Naive thymus-derived CD4-positive, alpha-beta T cell (primary cell): ENCODE measurements at places on chromosomes 2 and 18. TPM values are rescaled to one million over a fixed set of nuclear protein-coding genes. Genes with fewer than 3 reads are reported as not detected.

DNA sequence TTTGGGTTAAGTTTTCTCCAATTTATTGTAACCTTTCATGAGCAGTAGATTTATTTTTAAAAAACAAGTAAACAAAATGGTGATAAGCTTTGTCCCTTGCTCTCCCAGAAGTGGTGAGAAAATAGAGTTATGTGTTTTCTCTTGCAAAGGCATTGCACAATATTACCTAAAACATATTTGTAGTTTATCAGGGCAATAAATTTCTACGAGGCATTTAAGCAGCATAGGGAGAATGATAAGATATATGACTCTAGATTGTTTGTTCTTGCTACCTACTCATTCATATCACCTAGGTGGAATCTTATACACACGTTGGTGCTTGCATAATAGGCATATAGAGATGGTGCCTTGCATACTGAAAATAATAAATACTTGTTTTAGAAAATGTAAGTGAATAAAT lies 201.7 kb downstream of the MYO1B start:
- no peak for DNase-seq

GRCh38 chr2:176162911-176163671 lies 6.0 kb downstream of the HOXD3 start:
- no peak for DNase-seq

DNA sequence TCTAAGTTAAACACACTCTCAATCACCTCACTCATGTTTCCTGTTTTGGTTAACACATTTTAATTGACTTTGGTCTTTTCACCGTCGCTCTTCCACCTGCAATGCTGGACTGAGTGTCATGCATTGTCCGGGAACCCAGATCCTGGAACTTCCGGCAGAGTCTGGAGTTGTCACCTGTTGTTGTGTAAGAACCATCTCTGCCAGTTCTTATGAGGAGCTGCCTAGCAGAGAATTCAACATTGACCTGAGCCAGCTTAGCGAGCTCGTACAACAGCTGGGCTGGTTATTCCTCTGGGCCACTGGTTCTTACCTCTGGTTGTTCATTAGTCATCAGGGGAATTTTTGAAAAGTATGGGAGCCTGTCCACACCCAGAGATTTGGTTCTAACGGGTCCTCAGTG lies 75.7 kb downstream of the BCL2L11 start:
- no peak for DNase-seq

DNA sequence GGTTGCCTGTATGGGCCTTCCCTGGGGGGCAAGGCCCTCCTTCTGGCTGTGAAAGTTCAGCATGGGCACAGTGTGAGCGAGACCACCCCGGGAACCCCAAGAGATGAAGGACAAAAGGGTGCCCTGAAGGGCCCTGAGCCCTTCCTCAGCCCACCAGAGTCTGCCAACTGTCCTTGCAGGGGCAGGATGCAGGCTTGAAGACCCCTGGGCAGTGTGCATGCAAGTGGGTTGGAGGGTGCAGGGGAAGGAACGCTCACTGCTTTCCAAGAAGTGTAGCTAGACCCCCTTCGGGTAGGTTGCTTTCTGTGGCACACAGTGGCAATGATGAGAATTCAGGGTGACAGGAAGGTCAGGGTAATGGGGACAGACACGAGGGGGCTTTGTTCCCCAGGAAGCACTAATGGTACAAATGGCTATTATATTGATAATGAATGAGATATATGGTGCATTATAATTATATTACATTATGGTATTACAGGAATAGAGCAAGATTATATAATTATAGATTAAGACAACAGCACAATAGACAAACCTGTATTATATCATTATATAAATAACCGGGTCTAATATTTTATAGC lies 228.7 kb downstream of the ATAD2B start:
- DNase-seq = no peak

The AFF3 gene
- total RNA-seq = 20.7 TPM

The GKN1 gene
- not detected for total RNA-seq
